Body of pancreas (tissue), 4 donors: ENCODE measurements at places on chromosomes 1 and 21. TPM values are rescaled to one million over a fixed set of nuclear protein-coding genes. Genes with fewer than 3 reads are reported as not detected.

- H3K4me1 ChIP-seq, result peaks cover 28% of the 10 kb centered on the region
- H3K36me3 ChIP-seq, result no peaks in the 10 kb centered on the region
- no peak overlapping the region for H3K4me3 ChIP-seq
- DNase-seq, result no peak
- H3K27ac ChIP-seq, result no peak overlapping the region
- H3K27me3 ChIP-seq, result no peaks in the 10 kb centered on the region
Observed at GRCh38 chr1:169091480-169091941, 15.0 kb upstream of the ATP1B1 start.

GRCh38 chr1:24105368-24106160 is 6.4 kb downstream of the MYOM3 start:
- H3K36me3 ChIP-seq, result no peaks in the 10 kb centered on the region
- no peak for DNase-seq
- peaks cover 24% of the 10 kb centered on the region for H3K4me1 ChIP-seq
- no peaks in the 10 kb centered on the region for H3K27me3 ChIP-seq

GRCh38 chr1:247360116-247360898 is 28.6 kb upstream of the ZNF496 start:
- no peaks in the 10 kb centered on the region for H3K27me3 ChIP-seq
- H3K36me3 ChIP-seq, result no peaks in the 10 kb centered on the region
- no peak for DNase-seq
- peak overlapping the region; percentile 47 for H3K27ac ChIP-seq
- H3K4me1 ChIP-seq, result no peaks in the 10 kb centered on the region

The PNRC2 gene
- 54.4 TPM for total RNA-seq

DNA sequence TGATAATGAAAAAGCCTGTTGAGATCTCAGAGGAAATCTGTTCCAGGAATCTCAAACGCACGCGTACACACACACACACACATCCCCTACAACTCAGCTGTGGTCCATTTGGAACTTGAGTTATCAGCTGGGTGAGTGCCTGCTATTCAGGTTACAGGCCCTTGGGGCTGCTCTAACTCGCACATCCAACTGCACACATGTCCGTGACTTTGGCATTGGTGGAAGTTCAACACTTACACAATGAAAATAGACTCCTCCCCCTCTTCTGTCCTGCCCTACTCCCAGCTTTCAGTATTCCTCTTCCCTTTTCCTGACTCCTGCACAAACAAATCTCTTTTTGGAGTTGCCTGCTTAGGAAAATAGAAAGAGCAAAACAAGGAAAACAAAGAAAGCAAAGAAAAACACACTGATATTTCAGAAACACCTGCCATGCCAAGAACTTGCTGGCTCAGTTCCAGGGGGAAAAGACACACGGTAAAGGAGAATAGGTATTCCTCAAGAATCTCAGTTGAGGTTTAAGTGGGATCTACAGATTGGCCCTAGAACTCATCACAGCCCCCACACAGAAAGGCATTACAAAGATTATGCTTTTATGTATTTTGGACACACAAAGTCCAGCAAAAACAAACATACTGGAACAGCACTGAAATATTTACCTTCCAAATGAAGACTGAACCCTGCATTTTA is 140.9 kb downstream of the TGFBR3 start:
- peaks cover 46% of the 10 kb centered on the region for H3K4me1 ChIP-seq
- no peaks in the 10 kb centered on the region for H3K36me3 ChIP-seq
- H3K27me3 ChIP-seq, result no peaks in the 10 kb centered on the region
- no peak overlapping the region for H3K27ac ChIP-seq

DNA sequence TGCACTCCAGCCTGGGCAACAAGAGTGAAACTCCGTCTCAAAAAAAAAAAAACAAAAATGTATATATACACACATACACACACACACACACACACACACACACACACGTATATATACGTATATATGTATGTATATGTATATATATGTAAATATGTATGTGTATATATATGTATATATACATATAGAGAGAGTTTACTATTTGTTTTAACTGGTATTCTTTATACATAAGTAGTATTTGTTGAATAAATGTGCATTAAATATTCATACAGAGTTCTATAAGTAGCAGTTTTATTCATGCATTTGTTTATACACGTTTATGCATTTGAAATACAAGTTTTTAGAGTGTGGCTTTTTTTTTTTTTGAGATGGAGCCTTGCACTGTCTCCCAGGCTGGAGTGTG is 113.6 kb downstream of the ZMYM4 start:
- no peak overlapping the region for H3K27ac ChIP-seq
- H3K27me3 ChIP-seq, result no peaks in the 10 kb centered on the region
- H3K36me3 ChIP-seq, result peaks cover 3% of the 10 kb centered on the region
- DNase-seq, result no peak
- H3K4me1 ChIP-seq, result peaks cover 5% of the 10 kb centered on the region
- H3K4me3 ChIP-seq, result no peak overlapping the region

DNA sequence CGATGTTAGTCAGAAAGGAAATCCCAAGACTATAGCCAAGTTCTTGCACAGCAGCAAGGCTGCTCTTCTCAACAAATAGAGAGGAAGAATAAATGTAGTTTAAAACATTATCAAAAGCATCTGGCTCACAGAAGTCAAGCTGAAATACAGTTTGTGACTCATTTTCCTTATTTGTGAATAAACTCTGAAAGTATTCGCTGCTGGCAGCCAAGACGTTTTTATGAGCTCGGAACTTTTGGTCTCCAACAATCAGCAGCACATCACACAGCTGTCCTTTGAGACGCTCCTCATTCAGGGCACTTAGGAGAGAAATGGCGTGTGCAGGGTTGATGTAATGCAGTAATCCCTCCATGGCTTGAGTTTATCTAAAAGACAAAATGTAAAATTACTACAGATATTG is 16.4 kb downstream of the ZBTB21 start:
- no peak overlapping the region for H3K4me3 ChIP-seq
- no peaks in the 10 kb centered on the region for H3K4me1 ChIP-seq
- H3K36me3 ChIP-seq, result no peaks in the 10 kb centered on the region
- H3K27me3 ChIP-seq, result no peaks in the 10 kb centered on the region
- no peak for DNase-seq

DNA sequence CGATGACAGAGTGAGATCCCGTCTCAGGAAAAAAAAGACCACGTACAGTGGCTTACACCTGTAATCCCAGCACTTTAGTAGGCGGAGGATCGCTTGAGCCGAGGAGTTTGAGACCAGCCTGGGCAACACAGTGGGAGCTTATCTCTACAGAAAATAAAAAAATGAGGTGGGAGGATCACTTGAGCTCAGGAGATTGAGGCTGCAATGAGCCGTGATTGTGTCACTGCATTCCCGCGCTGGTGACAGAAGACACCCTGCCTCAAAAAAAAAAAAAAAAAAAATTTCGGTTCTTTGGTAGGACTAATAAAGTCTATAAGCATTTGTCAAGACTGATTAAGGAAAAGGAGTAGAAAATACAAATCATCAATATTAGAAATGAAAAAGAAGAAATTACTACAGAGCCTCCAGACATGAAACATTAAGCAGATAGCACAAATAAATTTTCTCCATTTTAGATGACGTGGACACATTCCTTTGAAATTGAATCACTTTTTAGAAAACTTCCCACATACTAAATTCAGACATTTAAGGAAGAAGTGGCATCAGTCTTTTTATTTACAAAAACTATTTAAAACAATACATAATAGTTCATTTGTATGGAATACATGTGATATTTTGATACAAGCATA is 30.4 kb downstream of the MORC3 start:
- DNase-seq, result no peak
- no peaks in the 10 kb centered on the region for H3K27me3 ChIP-seq
- no peak overlapping the region for H3K4me3 ChIP-seq
- H3K4me1 ChIP-seq, result peaks cover 3% of the 10 kb centered on the region
- peaks cover 23% of the 10 kb centered on the region for H3K36me3 ChIP-seq

DNA sequence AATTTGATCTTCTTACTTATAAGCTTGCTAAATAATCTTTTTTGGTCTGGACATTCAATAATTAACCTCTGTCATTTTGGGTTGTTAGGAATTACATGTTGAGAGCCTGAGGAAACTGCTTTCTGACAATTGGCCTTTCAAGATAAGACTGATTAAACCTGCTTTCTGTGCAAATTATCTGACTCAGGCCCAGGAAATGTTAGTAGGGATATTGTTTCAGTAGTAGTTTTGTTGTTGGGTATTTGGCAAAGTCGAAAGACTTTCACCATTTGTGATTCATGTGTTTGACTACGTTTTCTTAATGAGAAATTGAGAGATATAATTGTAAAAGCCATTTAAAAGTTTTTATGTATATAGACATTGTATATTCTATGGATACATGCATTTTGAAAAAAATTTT is 81.1 kb upstream of the GPR88 start:
- H3K4me3 ChIP-seq, result no peak overlapping the region
- peaks cover 7% of the 10 kb centered on the region for H3K4me1 ChIP-seq
- no peaks in the 10 kb centered on the region for H3K36me3 ChIP-seq
- peak overlapping the region; percentile 28 for H3K27ac ChIP-seq
- no peaks in the 10 kb centered on the region for H3K27me3 ChIP-seq

GRCh38 chr1:50930965-50931737 is 28.9 kb downstream of the FAF1 start:
- H3K4me1 ChIP-seq, result peaks cover 4% of the 10 kb centered on the region
- no peak overlapping the region for H3K27ac ChIP-seq
- no peak overlapping the region for H3K4me3 ChIP-seq

- peak overlapping the region; percentile 74 for H3K27ac ChIP-seq
- no peaks in the 10 kb centered on the region for H3K27me3 ChIP-seq
- H3K4me1 ChIP-seq, result peaks cover 50% of the 10 kb centered on the region
- DNase-seq, result peak; percentile 88
- H3K36me3 ChIP-seq, result no peaks in the 10 kb centered on the region
Observed at GRCh38 chr1:223343692-223344091, 20.3 kb downstream of the SUSD4 start.

DNA sequence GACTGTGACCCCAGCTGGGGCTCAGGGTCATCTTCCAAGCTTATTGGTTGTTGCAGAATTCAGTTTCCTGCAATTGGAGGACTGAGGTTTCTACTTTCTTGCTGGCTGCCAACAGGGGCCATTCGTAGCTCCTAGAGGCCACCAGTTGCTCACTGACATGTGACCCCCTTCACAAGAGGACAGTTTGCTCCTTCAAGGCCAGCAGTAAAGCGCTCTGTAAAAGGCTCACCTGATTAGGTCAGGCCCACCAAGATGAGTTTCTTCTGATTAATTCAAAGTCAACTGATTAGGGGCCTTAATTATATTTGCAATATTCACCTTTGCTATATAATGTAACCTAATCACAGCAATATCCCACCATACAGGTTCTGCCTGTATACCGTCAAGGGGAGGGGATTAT is 68.9 kb downstream of the SLC9A1 start:
- no peak overlapping the region for H3K4me3 ChIP-seq
- H3K4me1 ChIP-seq, result no peaks in the 10 kb centered on the region
- H3K27me3 ChIP-seq, result no peaks in the 10 kb centered on the region
- no peak for DNase-seq
- H3K36me3 ChIP-seq, result no peaks in the 10 kb centered on the region

DNA sequence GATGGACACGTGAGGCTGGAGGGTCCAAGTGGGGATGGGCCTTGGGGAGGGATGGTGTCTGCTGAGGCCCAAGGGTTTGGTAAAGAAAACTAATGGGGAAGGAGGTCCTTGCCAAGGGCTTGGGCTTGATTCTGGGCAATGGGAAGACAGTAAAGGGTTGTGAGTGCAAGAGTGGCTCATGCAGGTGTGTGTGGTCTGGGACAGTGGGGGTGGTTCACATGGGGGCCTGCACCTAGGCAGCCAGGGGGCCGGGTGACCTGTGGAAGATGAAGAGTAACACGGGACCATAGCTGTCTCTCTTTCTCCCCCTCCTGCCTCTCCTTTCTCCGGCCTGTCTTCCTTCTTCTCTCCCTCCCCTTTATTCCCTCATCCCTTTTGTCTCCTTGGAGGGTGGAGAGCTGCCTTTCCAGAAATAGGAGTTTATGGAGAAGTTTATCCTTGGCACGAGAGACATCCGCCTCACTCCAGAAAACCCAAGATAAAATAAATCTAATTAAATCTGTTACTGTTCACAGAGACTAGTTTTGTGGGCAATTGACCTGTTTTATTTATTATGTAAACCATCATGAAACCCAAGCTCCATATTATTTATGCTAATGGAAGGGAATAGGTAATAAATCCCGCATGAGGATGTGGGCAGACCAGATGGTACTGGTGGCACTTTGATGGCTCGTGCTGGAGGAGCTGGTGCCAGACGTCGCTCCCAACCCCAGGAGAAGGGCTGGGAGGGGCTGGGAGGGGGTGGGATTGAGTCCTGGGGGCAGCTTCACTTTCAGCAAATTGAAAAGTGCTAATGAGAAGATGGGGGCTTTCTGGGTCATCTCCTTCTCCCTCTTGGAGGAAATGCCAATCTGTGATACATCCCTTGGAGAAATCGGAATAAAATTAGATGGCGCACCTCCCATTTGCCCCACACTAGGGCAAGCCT is 272.9 kb upstream of the CSF3R start:
- H3K4me1 ChIP-seq, result no peaks in the 10 kb centered on the region
- no peak overlapping the region for H3K27ac ChIP-seq
- no peak overlapping the region for H3K4me3 ChIP-seq
- no peaks in the 10 kb centered on the region for H3K36me3 ChIP-seq
- no peak for DNase-seq

- no peak overlapping the region for H3K4me3 ChIP-seq
- no peaks in the 10 kb centered on the region for H3K27me3 ChIP-seq
- H3K36me3 ChIP-seq, result no peaks in the 10 kb centered on the region
- no peaks in the 10 kb centered on the region for H3K4me1 ChIP-seq
- H3K27ac ChIP-seq, result no peak overlapping the region
- peak; percentile 18 for DNase-seq
Observed at GRCh38 chr1:243471754-243472745, 216.2 kb downstream of the SDCCAG8 start.

The EPHA2 gene
- 19.5 TPM for total RNA-seq

DNA sequence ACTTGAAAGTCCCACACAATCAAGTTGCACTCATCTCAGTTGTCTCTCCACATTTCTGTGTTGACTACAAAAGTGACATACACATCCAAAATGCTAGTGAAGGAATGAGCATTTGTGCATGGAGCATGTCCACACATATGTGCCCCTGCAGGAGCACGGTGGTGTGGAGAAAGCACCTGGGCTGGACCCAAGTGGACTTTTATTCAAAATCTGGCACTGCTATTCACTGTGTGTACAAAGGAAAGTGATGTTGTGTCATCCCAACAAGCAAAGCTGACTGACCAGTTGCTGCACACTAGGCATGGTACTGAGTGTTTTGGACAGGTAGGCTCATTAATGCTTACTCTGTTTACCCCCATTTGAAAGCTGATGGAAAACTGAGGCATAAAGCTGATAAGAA is 19.3 kb downstream of the CEP104 start:
- no peak for DNase-seq
- no peak overlapping the region for H3K27ac ChIP-seq
- H3K4me3 ChIP-seq, result no peak overlapping the region
- no peaks in the 10 kb centered on the region for H3K27me3 ChIP-seq
- no peaks in the 10 kb centered on the region for H3K4me1 ChIP-seq

- H3K27me3 ChIP-seq, result no peaks in the 10 kb centered on the region
- H3K36me3 ChIP-seq, result no peaks in the 10 kb centered on the region
- no peak for DNase-seq
Observed at GRCh38 chr1:201539561-201540431, 869 bp downstream of the NAV1 start.
